ENCODE measurements at places on chromosomes 1 and 21. TPM values are rescaled to one million over a fixed set of nuclear protein-coding genes. Genes with fewer than 3 reads are reported as not detected.

RGS1 gene
- 16.3 TPM for total RNA-seq

MROH7 gene
- 2.1 TPM for total RNA-seq

NES gene
- total RNA-seq: 39.8 TPM

NTMT2 gene
- total RNA-seq: not detected

ERG gene
- 38.0 TPM for total RNA-seq

PGLYRP4 gene
- total RNA-seq: 0.30 TPM

SPRR2G gene
- total RNA-seq: not detected

MYOM3 gene
- total RNA-seq: 0.15 TPM

LAX1 gene
- total RNA-seq: 3.0 TPM

F13B gene
- total RNA-seq: not detected

TMPRSS3 gene
- total RNA-seq: 3.8 TPM

PHLDA3 gene
- 97.1 TPM for total RNA-seq

DNA sequence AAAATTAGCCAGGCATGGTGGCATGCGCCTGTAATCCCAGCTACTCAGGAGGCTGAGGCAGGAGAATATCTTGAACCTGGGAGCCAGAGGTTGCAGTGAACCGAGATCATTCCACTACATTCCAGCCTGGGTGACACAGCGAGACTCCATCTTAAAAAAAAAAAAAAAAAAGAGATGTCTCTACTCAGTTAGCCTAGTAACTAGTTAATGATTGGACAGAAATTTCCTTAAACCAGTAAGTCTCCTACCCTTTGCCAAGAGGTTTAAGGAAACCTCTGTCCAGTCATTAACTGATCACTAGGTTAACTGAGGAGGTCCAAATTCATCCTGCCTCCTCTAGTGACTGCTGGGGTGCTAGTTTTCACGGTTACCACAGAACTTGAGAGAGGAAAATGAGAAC, 143.9 kb upstream of the UBE2U start:
- no peak for DNase-seq

DNA sequence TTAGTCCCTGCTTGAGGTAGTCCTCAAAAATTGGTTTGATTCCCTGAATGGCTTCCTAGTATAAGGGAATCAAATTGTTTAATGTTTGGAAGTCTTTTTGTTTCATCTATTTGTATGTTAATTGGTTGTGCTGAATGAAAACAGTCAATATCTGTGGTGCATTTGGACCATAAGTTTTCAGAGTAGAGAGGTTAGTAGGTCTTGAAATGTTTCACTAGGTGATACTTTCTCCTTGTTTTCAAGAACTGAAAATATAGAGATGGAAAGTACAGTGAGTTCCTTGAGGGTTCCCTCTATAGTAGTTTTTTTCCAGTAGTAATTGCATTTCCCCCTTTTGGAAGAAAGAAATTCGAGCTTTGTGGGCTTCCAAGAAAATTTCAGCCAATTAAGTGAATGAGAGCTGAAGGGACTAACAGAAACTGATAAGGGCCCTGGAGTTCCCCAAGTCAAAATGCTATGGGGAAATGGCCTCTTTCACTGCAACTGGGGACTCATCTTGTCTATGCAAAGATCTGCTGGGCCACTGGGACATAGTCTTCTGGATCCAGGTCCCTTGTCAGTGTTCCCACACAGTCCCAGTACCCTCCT, 18.6 kb upstream of the CEP350 start:
- no peak for DNase-seq

GRCh38 chr1:212698467-212699103, 1.1 kb downstream of the BATF3 start:
- DNase-seq: no peak

DNA sequence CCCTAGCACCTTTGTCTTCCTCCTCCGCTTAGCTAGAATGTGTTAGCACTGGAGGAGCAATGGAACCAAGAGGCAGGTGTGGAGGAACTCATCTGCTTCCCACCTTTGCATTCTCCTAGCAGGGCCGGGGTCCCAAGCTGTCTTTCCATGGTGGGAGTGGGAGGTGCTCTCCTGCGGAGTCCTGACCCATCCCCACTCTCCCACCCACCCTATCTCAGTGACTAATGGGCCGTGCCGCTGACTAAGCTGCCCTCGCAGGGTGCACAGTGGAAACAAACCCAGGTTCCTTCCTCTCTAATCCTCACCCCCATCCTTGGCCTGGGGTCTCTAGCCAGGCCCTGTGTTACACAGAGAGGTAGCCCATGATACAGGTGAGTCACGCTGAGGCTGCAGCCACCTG, 177.5 kb downstream of the HIVEP3 start:
- no peak for DNase-seq

DNA sequence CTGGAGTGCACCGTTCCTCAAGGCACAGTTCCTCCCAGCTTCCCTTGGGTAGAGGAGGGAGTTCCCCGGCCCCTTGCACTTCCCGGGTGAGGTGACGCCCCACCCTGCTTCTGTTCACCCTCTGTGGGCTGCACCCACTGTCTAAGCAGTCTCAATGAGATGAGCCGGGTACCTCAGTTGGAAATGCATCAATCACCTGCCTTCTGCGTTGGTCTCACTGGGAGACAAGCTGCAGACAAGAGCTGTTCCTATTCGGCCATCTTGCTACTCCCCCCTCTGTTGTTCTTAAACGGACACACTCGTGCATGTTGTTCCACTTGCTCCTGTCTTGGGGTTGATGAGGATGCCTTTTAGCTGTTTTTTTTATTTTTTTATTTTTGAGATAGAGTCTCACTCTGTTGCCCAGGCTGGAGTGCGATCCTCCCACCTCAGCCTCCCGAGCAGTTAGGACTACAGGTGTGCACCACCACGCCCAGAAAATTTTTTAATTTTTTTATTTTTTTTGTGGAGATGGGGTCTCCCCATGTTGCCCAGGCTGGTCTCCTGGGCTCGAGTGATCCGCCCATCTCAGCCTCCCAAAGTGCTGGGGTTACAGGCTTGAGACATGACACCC, 3.0 kb upstream of the MORC3 start:
- DNase-seq: no peak

DNA sequence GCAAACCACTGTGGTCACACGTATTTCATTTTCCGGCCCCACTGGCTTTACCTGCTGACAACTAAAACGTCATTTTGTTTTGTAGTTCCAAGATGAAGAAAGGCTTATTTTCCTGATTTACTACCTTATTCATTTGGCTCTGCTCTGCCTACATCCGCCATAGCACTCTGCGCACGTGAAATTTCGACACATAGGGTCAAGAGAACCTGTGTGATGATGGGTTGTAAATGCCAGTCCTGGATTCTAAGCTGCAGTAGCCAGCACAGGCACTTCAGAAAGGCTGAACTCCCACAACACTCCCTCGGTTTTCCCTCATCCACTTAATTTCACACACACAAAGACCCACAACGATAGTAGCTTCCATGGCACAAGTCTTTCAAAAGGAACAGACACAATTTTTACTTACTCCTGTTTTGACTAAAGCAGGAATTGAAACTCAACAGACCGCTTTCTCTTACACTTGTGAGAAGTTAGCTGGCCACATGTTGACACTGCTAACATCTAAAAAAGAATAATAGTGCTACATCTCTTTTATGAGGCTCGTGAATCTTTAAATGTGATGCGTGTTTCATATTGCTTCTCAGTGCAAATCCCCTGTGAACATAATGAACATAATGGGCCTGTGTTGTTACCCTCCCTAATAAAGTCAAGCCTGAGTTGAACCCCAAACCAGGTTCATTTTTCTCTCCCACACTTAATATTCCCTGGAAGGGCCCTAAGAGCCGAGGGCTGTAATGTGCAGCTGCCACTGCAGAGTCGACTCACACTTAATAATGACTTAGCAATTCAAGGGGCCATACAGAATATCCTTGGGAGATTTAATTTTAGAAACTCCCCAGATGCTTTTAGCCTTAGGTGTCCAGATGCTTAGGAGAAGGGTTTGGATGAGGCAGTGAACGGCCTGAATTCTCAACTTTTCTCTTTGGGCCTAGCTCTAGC, 1.5 kb upstream of the RUNX1 start:
- no peak for DNase-seq

DNA sequence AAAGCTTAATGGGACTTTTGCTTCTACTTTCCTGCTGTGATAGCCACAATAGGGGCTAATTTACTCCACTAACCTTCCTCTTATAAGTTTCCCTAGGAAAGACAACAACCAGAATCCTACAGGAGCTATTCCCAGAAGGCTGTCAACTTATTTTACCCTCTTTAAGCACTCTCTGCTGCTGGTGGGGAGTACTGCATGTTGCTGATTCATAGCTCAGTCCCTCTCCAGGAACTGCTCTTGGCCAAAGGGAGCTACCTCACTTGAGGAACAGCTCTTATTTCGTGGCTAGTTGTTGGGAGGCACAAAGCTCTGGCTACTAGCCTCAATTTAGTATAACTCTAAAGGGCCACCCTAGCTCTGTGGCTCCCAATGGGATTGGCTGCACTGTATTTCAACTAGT, 37.2 kb downstream of the ADSS2 start:
- DNase-seq: no peak

DNA sequence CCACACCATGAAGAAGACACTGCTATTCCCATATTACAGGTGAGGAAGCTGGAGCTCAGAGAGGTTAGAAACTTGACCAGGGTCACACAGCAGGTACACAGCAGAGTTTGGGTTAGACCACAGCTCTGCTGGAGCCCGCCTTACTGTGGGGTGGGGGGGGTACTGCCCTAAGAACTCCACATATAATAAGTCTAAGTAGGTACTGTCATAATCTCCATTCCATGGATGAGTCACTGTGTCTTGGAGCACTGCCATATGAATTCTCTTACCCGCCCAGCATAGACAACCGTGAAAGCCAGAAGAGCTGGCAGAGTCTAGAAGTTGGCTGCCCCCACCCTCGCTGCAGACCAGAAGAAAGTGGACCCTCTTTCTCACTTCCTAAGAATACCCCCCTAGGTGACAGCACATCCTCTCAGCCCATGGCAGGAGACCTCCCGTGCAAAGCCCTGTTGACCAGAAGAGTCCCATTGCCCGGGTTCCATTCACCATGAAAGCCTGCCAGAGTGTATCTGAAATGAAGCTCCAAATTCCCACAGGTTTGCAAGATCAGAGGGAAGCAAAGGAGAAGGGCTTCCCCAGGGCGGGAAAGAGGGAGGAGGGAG, 5.2 kb upstream of the PLA2G2D start:
- DNase-seq: no peak

- no peak for DNase-seq
Observed at GRCh38 chr1:33836911-33837310, 27.0 kb upstream of the HMGB4 start.

DNA sequence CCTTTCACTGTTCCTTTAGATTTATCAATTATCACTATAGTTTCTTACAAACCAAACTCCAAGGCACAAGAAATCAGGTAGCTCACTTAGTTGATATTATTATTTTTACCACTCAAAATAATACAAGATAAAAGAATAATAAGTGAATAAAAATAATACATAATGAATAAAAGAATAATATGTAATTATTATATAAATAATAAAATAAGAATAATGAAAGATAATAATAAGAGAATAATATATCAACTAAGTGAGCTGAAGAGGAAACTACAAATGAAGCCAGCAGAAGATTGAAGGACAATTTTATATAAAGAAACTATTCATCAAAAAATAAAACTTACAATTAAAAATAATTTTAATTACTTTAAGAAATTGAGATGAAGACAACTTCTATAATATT, 90.6 kb downstream of the LRRIQ3 start:
- no peak for DNase-seq

DNA sequence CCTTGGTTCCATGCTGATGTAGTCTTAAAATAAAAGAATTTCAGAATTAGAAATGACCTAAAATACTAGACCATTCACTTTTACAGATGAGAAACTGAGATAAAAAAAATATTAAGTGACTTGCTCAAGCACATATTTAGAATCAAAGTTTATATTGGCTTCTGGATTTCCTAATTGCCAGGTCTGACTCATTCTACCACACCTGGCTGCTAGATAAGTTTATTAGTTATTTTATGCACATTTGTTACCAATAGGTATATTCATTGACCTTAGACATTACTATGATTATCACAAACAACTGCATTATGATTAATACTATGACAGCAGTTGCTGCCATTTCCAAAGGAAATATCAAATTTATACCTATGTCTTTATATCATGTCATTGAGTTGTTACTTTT, 497.5 kb downstream of the RWDD3 start:
- no peak for DNase-seq

GRCh38 chr1:165281207-165281901, 75.2 kb downstream of the LMX1A start:
- DNase-seq: no peak

DNA sequence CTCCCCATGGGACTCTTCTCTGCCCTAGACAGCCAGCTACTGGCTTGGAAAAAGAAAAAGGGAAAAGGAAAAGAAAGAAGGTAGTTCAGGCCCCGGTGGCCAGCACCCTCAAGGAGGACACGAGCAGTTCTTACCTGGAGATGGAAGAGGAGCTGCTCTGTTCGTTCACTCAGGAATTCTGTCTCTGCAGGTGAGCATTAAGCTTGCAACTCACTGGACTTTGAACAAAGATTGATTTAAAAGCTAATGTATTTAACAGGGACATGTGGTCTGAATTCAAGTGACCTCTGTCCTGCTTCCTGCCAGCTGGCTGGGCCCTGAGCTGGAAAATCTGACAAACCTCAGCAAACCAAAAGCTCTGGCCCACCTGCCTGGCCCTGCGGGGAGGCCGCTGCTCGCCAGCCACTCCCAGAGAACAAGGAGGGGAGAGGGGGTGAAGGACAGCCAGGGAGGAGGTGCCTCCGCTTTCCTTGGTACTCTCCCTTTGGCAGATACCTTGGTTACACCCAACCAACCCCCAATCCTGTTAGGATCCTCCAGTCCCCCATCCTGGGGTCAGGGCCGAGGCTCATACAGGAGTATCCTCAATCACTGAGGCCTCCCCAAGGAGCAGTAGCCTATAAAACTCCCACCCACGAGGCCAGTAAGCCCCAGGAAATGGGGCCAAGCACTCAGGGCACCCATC, at the start of gene PDZK1:
Gene PDZK1, minus strand, starts transcription at position 186 of the 685 bp plus-strand sequence. CDS start 19,347 bp downstream, outside the sequence.
- DNase-seq: no peak

DNA sequence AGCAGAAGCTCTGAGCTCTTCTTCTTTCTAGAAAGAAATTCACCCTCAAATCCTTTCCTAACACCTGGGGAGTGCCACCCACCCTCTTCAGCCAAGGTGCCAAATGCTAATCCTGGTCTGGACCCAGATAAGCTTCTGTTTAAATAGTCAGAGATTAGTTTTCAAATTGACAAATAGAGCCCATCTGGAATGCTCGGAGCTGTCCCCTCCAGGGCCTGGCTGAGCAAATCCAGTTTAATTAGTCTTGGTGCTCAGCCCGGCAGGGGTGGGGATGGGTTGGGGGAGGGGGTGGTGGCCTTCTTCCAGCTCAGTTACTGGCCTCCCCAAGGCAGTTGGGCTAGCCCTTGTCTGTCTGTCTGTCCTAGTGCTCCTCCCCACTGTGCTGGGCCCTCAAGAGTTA, 269.5 kb downstream of the GRIK3 start:
- no peak for DNase-seq

- no peak for DNase-seq
Observed at GRCh38 chr1:234602334-234603220, 7.4 kb downstream of the IRF2BP2 start.

GRCh38 chr21:18382141-18382540, 21.4 kb downstream of the TMPRSS15 start:
- DNase-seq: no peak

- peak; percentile 91 for DNase-seq
Observed at GRCh38 chr1:115976062-115976920, at the start of gene SLC22A15. Gene SLC22A15, plus strand, starts transcription at chr1:115976513. Its CDS starts 115 bp downstream, at chr1:115976628.
